ENCODE measurements at places on chromosomes 5 and 9. TPM values are rescaled to one million over a fixed set of nuclear protein-coding genes. Genes with fewer than 3 reads are reported as not detected.

The PCDHGA12 gene
- total RNA-seq = 7.4 TPM

The ECM2 gene
- total RNA-seq = 5.3 TPM

The TENT4A gene
- total RNA-seq = 22.6 TPM

The PITX1 gene
- total RNA-seq = not detected

The CFAP77 gene
- total RNA-seq = 1.2 TPM

The TMEM252 gene
- total RNA-seq = not detected

The FOXD4L5 gene
- total RNA-seq = 0.46 TPM

The NHP2 gene
- total RNA-seq = 80.0 TPM

The DRD1 gene
- total RNA-seq = 27.0 TPM

The LCN15 gene
- total RNA-seq = not detected

The DBH gene
- total RNA-seq = under 0.01 TPM

The ACOT12 gene
- total RNA-seq = 5.1 TPM

The C9orf50 gene
- total RNA-seq = 0.23 TPM

The GMCL2 gene
- not detected for total RNA-seq

The SREK1 gene
- total RNA-seq = 110 TPM

The TUT7 gene
- total RNA-seq = 34.1 TPM

The ALDH7A1 gene
- total RNA-seq = 64.8 TPM

The MACIR gene
- total RNA-seq = 70.1 TPM

The CDH10 gene
- total RNA-seq = 48.2 TPM

The SMAD5 gene
- 50.3 TPM for total RNA-seq

The ADGRV1 gene
- total RNA-seq = 191 TPM

The SELENOP gene
- 51.7 TPM for total RNA-seq
